Putamen (tissue), 1 donor: ENCODE measurements at places on chromosomes 4 and X.
A peak's percentile ranks its signal among the peaks of the same experiment; 100 is the strongest.

GRCh38 chrX:68084765-68085164 lies 348.5 kb downstream of the OPHN1 start:
- no peak for DNase-seq

- no peak for DNase-seq
Measured at GRCh38 chr4:85938902-85939301, 421.0 kb downstream of the MAPK10 start.

DNA sequence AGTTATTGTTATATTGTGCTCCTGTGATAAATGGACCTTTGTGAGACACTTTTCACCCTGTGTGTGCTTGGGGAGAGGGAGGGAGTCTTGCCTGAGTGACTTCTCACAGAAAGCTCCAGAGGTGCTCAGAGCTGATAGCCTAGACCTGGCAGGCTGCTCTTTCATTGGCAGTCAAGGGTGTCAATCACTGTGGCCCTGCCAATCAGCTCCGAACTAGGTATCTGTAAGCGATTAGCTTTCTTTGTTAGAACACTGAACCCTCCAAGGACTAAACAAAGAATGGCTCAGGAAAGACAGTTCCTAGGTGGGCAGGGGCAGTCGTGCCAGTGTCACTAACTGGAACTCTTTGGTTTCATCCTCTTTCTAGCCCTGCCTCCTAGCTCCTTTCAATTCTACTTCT lies 2.7 kb upstream of the NALF2 start:
- DNase-seq: no peak

DNA sequence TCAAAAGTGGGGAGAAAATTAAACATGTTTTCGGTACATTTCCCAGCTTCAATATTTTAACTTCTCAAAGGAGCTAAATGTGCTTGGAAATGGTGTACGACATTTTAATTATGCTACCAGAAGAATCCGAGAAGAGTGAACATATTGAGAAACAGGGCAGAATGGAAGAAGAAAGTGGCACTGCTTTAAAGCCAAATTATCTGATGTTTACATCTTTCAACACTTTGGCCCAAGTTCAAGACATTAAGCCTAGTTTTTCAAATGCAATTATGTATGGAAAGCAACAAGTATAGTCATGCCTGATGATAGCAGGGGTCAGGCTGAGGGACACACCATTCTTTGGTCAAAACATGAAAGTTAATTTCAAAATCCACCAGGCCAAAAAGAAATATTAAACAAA lies 577.9 kb upstream of the ZFP42 start:
- DNase-seq: no peak

GRCh38 chr4:26558166-26558895 lies 25.6 kb upstream of the TBC1D19 start:
- no peak for DNase-seq

DNA sequence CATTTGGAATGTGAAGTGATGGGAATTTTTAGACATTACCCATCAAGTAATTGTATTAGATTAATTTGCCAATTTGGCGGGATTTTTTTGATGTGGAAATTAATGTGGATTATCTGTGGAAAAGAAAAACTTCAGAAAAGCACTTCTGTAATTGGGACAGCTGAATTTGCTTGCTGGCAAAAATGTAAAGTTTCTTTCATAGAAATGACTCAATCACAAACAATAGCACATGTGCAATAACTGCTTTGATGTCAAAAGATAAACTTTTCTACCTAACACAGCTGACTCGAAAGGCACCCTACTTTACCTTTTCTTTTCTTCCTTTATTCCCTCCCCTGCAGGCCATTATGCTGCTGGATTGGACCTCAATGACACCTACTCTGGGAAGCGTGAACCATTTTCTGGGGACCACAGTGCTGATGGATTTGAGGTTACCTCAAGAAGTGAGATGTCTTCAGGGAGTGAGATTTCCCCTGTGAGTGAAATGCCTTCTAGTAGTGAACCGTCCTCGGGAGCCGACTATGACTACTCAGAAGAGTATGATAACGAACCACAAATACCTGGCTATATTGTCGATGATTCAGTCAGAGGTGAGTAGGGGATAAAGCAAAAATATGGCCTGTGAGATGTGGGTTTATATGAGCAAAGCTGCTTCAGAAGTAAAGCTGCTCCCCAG lies 1.4 kb downstream of the AREG start:
- no peak for DNase-seq

DNA sequence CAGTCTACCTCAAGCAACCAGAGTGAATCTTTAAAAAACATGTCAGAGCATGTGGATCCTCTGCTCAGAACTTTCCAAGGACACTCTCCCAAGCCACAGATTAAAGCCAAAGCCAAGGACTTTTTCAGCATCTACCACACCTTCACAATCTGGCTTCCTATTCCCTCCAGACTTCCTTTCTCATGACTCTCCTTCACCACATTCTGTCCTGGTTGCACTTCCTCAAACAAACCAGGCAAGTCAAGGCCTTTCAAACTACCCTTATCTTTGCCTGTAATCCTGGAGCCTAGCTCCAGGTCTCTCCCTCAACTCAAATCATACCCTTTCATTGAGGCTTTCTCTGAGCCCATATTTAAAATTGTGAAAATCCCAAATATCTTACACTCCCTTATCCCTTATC lies 191.6 kb upstream of the GALNTL6 start:
- no peak for DNase-seq

GRCh38 chr4:19944251-19944650 lies 307.5 kb upstream of the SLIT2 start:
- no peak for DNase-seq

- no peak for DNase-seq
Measured at GRCh38 chr4:77043507-77044136, 32.2 kb downstream of the CCNI start.

DNA sequence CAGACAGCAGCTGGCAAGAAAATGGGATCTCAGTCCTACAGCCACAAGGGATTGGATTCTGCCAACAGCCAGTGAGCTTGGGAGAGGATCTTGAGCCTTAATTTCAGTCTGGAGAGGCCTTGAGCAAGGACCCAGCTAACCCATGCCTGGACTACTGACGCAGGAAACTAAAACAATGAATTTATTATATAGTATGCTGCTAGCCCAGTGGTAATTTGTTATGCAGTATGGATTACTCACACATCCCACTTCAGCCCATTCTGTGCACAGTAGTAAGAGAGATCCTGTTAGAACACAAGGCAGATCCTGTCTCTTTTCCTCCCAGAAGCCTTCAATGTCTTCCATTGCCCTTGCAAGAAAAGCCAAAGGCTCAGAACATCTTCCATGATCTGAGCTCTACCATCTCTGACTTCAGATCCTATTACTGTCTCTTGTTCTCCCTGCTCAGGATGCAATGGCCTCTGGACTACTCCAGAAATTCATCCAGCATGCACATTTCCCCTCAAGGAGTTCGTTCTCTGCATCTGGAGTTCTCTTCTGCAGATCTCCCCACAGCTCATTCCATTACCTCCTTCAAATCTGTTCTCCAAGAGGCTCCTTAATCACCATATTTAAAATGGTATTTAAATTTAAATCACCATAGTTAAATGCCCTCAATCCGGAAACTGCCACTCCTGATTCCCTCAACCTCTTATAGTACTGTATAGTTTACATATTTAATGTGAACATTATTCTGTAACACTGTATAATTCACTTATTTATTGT lies 27.6 kb downstream of the SMIM20 start:
- no peak for DNase-seq

DNA sequence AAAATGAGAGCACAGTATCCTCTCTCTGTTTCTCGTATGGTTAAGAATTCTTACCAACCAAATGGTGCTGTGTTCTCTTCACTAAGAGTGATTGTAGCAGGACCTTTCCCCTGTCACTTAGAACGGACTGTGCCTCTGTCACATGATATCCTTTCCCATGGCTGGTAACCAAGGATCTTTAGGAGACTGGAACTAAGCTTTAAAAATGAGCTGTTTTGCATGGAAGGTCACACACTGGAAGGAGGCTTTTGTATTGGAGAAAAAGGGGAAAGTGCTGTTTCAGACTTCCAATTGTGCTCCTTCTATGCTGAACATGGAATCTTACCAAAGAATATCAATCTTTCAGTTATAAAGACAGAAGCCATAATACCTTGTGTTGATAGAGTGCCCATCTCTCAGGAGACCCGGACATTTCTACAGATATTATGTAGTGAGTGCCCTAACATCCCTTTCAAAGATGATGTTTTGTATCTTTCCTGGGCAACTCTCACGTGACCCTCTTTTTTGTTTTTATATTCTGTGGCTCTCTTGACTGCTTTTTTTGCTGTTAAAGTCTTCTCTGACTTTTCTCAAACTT lies 148.6 kb downstream of the SLC4A4 start:
- DNase-seq: peak; percentile 67

GRCh38 chr4:38308728-38309311 lies 348.6 kb downstream of the PTTG2 start:
- peak; percentile 85 for DNase-seq

DNA sequence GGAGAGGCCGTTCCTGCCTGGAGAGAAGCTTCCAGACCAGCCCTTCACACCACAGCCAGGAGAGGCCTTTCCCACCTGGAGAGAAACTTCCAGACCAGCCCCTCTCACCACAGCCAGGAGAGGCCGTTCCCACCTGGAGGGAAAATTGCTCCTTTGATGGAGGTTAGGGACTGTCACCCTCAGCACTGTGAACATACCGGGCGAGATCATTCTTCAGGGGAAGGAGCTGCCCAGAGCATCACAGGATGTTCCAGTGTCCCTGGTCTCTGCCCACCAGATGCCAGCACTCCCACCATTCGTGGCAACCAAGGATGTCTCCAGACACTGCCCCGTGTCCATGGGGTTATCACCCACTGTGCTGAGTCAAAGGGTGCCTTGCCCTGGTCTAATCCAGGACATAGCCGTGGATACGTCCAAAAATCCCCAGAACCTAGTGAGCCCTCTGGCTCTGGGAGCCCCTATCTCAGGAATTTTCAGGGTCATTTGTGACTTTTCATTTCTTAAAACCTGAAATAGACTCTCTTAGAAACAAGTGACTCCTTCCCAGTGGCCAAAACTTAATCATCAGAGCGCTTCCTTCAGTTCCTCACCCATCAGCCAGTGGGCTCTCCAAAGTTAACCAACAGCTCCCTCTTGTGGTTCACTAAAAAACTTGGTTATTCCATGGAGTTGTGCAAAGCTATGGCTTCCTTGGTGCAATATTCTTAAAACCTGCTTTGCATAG lies 80.2 kb downstream of the CRMP1 start:
- peak; percentile 44 for DNase-seq

DNA sequence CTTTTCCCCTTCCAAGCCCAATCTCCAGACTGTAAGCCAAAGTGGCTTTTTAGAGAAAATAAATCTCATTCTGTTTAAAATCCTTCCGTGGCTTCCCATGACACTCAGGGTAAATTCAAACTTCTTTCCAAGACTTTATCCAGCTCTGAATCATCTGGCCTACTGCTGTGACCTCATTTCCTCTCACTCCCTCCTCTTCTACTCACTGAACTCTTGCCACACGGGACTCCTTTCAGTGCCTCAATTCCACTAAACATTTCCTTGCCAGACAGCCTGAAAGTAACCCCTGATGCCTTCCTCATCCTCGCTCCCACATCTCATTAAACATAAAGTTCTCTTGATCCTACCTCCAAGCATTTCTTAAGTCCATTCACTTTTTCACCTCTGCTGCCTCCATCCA lies 27.8 kb upstream of the RNF128 start:
- no peak for DNase-seq

DNA sequence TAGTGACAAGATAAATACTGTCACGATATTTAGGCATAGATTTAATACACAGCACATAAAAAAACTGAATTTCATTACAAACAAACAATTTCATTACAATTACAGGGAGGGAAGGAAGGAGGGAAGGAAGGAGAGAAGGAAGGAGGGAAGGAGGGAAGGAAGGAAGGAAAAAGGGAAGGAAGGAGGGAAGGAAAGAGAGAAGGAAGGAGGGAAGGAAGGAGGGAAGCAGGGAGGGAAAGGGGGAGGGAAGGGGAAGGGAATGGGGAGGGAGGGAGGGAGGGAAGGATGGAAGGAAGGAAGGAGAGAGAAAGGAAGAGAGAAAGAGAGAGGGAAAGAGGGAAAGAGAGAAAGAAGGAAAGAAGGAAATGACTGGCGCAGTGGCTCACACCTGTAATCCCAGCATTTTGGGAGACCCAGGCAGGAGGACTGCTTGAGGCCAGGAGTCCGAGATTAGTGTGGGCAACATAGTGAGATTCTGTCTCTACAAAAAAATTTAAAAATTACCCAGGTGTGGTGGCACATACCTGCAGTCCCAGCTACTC lies 64.6 kb downstream of the FBXW7 start:
- DNase-seq: no peak

DNA sequence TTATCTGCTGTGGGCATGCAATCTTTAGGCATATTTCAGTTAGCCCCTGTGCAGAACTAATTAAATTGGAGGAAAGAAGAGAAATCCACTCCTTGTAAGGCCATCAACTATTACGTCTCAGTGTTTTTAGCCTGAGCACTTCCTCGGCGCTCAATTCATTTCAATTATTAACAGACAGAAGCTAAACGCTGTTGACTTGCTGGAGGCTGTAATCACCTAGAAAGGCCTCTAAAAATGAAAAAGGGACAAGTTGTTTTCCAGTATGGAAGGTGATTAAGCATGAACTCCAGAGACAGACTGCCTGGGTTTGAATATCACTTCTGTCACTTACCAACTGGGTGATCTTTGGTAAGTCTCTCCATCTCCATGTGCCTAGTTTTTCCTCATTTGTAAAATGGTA lies 59.6 kb downstream of the LEF1 start:
- no peak for DNase-seq

DNA sequence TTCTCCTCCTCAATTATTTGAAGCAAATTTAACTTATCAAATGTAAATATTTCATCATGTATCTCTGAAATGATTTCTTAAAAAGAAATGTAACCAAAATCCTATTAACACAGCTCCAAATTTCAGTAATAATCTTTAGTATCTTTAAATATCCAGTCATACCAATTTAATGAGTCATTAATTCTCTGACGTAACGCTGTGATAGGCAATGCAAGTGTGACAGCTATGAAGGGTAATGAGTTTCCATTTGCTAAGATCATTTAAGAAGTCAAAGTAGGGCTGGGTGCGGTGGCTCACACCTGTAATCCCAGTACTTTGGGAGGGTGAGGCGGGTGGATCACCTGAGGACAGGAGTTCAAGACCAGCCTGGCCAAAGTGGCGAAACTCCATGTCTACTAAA lies 15.6 kb downstream of the RPS3A start:
- no peak for DNase-seq

DNA sequence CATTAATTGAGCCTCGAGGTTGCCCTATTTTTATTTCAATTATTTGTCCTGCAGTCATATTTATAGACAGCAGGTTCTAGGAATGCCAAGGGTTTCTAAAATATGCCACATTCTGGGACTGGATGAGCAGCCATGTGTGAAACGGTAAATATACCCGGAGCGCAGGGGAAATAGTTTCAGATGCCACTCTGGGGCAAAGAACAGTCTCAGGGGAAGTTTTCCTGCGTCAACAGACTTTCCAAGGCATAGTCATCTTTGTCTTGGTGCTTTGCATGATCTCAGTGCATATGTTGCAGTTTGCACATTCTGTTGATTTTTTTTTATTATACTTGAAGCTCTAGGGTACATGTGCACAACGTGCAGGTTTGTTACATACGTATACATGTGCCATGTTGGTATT lies 71.0 kb downstream of the GPAT3 start:
- no peak for DNase-seq
